ENCODE measurements at places on chromosomes 1 and 21.

DNA sequence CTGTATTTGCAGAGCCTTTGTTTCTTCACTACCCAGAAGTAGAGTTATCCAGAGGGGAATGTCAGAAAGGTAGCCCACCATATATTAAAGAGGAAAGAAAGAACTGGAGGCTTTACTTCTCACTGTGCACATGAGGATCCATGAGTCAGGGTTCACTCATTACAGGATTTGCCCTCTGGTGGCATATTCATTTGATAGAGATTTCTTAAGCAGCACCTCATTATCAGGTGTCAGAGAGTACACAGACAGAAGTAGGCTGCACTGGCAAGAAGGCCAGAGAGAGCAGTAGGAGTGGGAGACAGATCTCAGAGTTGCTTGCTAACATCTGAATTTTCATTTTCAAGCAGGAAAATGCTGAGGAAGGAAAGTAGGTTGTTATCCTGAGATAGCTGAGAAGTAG, 123.8 kb downstream of the PIK3R3 start:
- DNase-seq = no peak

- no peak for DNase-seq
Measured at GRCh38 chr1:244437086-244437468, 14.6 kb downstream of the ADSS2 start.

- DNase-seq = no peak
Measured at GRCh38 chr1:218679988-218680748, 335.0 kb downstream of the TGFB2 start.

GRCh38 chr1:210250998-210251679, 18.5 kb downstream of the SERTAD4 start:
- no peak for DNase-seq

GRCh38 chr1:218717575-218717974, 372.4 kb downstream of the TGFB2 start:
- DNase-seq = no peak
